Stimulated activated CD8-positive, alpha-beta memory T cell treated with anti-CD3 and anti-CD28 coated beads, Interleukin-15, amount 100 ng/mL, for 4 hours (primary cell): ENCODE measurements at places on chromosomes 3 and 15.
A peak's percentile ranks its signal among the peaks of the same experiment; 100 is the strongest.

GRCh38 chr15:67420137-67420536, 100.8 kb upstream of the C15orf61 start:
- DNase-seq, result no peak

DNA sequence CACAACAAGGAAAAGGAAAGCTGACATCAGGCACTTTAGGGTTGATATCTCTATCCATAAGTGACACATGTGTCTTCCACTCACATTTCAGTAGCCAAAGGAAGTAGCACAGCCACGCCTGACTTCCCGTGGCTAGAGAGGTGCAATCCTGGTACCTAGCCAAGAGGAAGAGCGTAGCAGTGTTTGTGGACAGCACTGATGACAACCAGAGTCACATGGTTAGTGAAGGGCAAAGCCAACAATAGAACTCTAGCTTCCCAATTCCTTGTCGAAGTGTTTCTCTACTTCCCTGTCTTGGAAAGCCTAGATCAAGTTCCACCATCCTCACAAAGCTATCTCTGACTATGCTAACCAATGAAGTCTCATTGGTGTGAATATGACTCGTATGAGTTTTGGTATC, 189.2 kb downstream of the RSL24D1 start:
- DNase-seq, result no peak

DNA sequence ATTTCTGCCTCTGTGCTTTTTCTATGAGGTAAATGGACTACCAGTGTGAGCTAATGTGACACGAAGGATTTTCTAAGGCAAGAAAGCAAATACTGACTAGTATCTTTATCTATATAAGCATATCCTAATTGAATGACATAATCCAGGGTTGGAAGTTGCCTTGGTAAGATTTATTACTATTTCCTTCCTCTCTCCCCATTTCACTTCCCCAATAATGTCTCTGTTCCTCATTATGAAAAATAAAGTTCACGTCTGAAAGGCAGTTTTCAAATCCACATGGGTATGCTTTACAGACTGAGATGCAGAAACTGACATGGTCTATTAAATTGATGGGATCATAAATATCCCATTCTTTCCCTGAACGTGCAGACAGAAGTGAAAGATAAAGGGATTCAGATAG, 86.0 kb downstream of the DTWD1 start:
- DNase-seq, result no peak

DNA sequence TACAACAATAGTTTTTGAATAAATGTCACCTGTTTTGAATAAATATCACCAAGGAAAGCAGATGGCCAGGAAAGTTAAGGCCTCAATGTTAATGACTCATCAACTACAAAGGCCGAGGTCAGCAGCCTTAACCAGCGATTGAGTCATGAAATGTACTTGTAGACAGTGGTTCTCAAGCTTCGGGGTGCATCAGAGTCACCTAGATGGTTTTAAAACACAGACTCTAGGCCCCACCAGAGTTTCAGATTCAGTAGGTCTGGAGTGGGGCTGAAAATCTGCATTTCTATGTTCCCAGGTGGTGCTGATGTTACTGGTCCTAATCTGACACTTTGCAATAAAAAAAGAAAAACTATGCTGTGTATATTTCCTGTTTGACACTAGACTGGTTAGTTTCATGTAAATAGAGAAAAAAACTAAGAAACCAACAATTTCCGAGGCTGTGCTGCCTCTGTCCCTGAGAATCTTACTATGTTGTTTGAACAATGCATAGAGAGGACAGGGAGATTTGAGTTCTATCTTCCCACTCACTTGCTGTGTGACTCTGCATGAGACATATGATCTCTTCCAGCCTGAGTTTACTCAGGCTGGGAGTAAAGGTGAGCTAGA, 9.8 kb downstream of the RAB27A start:
- DNase-seq, result peak; percentile 45

- DNase-seq, result no peak
Observed at GRCh38 chr3:139534992-139535879, 4.3 kb downstream of the RBP1 start.

DNA sequence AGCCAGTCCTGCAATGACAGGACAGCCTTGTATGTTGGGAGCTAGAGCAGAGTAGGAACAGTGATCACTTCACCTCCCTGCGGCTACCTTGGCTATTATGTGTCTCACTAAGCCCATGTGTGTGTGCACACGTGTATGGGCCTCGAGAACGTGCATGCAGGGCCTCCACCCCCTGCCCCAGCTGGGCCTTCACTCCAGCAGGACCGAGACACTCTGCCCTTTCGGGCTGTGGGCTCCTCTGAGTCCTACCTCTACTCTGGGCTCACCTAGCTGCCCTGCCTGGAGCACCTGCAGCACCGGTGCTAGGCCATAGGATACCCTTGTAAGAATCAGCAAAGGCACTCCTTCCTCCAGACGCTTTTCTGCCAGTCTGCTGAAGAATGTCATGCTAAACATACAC, 77.5 kb downstream of the LINGO1 start:
- no peak for DNase-seq

DNA sequence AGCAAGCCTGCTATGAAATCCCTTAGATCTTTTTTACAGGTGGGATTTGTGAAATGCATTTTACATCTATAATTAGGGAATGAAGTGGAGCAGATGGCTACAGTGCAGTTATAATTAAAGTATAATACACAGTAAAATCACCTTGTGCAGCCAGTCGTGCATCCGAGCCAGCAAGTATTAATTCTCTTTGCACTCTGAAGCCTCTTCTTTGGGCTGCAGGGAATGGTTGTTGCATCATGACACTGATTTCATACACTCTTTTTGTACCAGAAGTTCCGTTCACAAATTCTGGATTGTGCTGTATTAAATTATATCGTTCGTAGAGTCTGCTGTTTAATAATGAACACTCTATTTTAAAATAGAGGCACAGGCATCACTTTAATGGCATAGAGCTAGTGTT, 28.7 kb upstream of the TP63 start:
- DNase-seq, result no peak

DNA sequence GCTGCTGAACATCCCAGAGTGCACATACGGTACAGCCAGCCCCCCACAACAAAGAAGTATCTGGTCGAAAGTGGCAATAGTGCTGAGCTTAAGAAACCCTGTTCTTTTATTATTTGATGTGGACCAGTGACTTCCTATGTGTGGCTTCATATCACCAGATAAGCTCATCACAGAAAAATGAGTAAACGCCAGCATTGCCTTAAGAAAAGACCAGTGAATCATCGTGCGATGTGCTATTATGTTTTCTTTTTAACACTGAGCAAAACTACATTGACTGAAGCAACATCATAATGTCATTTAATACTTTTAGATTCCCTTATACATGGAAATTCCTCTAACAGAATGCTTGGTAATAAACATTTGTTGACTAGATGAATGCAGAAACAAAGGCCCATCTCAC, 45.2 kb upstream of the ARRDC4 start:
- no peak for DNase-seq

GRCh38 chr3:43909149-43909548, 218.4 kb downstream of the ABHD5 start:
- DNase-seq, result no peak
